Right atrium auricular region (tissue), 2 donors: ENCODE measurements at places on chromosomes 6 and 20. TPM values are rescaled to one million over a fixed set of nuclear protein-coding genes. Genes with fewer than 3 reads are reported as not detected.

DNA sequence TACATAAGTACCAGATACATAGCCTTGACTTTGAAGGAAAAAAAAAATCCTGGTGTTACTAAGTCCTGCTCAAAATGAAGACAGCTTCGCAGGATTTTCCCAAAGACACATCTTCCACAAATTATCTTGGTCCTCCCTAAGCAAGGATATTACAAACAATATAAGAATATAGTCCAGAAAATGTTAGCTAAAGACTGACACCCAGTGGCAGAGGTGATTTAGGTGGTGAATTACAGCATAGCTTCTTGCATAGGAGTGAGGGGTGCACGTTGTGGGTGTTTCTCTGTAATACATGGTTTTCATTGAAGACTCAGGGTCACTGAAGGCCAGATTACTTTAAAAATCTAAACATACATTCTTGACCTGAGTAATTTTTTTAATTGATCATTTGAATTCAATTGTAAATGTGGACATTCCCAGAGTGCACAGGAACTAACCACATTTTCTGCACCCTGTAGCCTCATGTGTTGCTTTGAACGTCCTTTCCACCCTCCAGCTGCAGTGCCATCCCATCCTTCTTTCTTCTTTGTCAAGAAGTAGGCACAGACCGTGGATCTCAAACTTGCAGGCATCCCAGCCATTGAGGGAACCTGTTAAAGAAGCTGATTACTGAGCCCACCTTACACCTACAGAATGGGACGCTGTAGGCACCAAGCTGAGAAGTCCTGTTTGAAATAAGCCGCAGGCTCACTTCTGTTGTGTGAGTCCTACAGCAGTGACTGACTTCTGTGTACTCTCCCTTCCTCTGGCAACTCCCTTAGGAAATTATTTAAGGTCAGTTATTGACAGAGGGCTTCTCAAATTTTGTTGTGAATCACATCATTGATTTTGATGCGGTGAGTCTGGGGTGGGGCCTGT is 102.6 kb downstream of the PERP start:
- no peak overlapping the region for H3K27ac ChIP-seq

- DNase-seq: peak; percentile 74
- H3K36me3 ChIP-seq: no peaks in the 10 kb centered on the region
- H3K27me3 ChIP-seq: no peaks in the 10 kb centered on the region
- peak overlapping the region; percentile 75 for H3K27ac ChIP-seq
- H3K4me3 ChIP-seq: no peak overlapping the region
Observed at GRCh38 chr20:34907616-34908469, 31.4 kb downstream of the ACSS2 start.

DNA sequence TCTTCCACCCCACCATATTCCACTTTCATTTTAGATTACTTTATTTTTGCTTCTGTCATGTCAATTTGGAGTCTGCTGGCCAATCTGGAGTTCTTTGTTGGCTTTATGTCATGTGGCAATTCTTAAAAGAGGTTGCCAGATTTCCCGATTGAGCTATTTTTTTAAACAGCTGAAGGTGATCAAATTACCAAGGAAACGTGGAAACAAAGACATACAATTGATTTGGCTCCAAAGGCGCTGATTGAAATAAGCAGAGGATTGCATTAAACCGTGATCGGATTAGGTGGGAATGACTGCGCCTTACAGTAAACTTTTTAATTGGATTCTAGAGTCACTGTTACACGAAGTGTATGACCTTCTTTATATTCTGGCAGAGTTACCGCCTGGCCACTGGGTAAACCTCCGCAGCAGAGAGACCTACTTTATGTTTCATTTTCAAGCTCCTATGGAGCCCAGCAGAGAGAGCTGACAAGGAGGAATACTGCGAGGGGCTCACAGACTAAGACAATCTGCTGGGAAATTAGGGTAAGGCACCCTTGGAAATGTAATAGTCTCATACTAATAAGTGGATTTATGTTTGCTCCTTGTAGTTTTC is 37.9 kb downstream of the SIM1 start:
- DNase-seq: no peak
- no peaks in the 10 kb centered on the region for H3K36me3 ChIP-seq
- no peak overlapping the region for H3K4me3 ChIP-seq
- H3K27ac ChIP-seq: no peak overlapping the region
- no peaks in the 10 kb centered on the region for H3K27me3 ChIP-seq

- no peak overlapping the region for H3K27ac ChIP-seq
- H3K4me3 ChIP-seq: no peak overlapping the region
- H3K4me1 ChIP-seq: no peaks in the 10 kb centered on the region
- no peak for DNase-seq
- no peaks in the 10 kb centered on the region for H3K27me3 ChIP-seq
- H3K36me3 ChIP-seq: no peaks in the 10 kb centered on the region
Observed at GRCh38 chr6:42710316-42710715, 12.1 kb downstream of the PRPH2 start.

- H3K27ac ChIP-seq: no peak overlapping the region
- H3K36me3 ChIP-seq: no peaks in the 10 kb centered on the region
- H3K27me3 ChIP-seq: no peaks in the 10 kb centered on the region
- no peak overlapping the region for H3K4me3 ChIP-seq
- H3K4me1 ChIP-seq: no peaks in the 10 kb centered on the region
- no peak for DNase-seq
Observed at GRCh38 chr6:4932228-4932903, 71.5 kb downstream of the RPP40 start.

DNA sequence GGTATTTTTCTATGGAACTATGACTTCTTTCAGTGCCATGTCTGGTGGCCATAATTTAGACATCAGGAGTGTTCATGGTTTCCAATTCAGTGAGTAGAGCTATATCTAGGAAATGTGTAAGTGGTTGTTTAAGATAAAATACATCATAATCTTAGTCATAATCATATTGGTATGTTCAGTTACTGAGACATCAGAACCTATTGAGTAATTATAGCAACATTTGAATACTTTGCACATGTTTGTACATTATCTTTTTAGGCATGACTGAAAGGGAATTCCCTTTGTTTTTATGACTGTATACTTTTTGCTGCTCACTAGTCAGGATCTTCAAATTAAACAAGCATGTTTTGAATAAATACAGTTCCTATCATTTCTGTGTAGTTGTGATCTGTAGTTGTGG is 64.0 kb downstream of the STXBP5 start:
- H3K4me3 ChIP-seq: no peak overlapping the region
- no peak overlapping the region for H3K27ac ChIP-seq
- no peaks in the 10 kb centered on the region for H3K27me3 ChIP-seq
- H3K4me1 ChIP-seq: no peaks in the 10 kb centered on the region
- no peak for DNase-seq

DNA sequence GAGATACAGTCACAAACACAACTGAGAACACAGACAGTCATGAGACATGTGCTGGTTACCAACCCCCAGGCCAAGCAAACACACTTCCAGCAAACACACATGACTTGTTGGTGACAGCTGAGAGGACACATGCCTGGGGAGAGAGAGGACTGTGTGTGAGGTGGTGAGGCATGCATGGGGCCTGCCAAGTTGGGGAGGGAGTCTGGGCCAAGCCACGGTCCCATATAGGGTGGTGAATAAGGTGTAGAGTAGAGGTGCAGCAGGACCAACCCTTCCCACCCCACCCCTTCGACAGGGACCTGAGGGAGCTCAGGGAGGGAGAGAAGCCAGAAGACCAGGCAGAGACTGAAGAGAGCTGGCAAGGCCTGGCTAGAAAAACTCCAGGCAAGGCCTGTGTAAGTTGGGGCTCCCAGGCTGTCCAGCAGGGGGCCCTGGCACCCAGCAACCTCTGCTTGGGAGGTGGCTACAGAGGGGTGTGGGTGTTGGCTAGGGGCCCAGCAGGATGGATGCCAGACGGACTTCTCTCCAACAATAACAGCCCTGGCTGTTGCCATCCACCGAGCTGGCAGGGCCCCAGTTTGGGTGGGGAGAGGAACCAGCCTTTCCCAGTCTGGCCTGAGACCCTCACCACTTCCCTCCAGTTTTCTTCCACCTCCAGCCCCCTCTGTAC is 2.0 kb upstream of the SLC29A1 start:
- peak overlapping the region; percentile 18 for H3K4me3 ChIP-seq
- no peaks in the 10 kb centered on the region for H3K27me3 ChIP-seq

DNA sequence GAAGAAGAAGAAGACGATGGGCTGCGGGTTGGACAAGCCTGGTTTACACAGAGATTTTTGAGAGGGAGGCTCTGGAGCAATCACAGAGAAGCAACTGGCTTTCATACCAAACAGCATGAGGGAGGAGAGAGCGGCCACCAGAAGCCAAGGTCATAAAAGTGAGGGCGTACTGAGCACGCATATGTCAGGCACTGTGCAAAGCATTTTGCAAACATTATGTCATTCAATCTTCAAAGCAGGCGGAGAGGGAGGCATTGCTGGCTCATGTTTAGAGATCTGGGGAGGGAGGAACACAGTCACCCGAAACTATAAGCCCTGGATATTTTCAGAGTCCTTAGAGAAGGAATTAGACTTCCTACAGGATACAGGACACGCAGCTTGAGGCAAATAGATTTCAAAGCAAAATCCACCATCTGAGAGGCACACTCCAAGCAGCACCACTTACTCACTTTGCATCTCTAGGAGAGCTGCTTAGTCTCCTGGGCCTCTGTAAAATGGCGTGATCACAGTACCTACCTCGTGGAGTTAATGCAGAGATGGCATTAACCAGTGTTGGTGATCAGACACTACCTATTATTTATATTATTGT is 24.6 kb downstream of the RAMACL start:
- H3K4me3 ChIP-seq: no peak overlapping the region
- H3K4me1 ChIP-seq: peaks cover 39% of the 10 kb centered on the region
- no peaks in the 10 kb centered on the region for H3K27me3 ChIP-seq
- DNase-seq: no peak

DNA sequence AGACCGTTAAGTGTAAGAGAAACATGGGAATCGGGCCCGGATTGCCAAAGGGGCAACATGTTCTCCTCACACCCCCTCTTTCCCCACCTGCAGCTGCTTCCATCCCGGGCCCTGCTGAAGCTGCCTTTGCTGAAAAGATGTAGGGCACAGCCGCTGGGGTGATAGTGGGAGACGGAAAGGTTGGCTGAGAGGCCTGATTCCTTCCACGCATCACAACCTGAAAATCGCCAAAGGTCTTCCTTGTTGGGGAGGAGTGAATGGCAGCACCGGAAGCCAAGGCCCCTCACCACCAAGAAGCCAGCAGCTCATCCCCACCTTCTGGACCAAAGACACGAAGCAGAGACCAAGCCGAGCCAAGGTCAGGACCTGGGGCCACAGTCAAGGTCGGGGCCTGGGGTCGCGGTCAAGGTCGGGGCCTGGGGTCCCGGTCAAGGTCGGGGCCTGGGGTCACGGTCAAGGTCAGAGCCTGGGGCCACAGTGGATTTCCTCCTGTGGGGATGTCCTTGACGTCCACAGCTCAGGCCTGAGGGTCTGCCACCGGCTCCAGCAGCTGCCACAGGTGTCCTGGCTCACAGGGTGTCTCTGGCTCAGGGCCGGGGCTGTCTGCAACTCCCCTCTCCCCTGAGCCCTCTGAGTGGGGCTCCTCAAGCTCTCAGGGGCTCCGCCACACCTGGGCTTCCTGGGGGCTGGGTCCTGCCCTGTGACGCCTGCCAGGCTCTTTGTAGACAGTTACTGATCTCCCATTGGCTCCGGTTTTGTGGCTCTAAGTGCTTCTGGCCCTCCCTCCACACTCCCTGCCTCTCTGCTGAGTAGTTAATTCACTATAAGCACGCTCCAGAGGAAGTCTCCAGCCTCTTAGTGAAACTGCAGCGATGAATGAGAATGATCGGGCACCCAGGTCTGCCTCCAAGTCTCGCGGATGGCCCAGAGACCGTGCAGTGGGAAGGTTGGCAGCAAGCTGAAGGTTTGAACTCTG is 5.5 kb upstream of the CHRNA4 start:
- no peak for DNase-seq
- no peak overlapping the region for H3K27ac ChIP-seq
- H3K27me3 ChIP-seq: no peaks in the 10 kb centered on the region
- no peaks in the 10 kb centered on the region for H3K36me3 ChIP-seq
- H3K4me1 ChIP-seq: no peaks in the 10 kb centered on the region
- no peak overlapping the region for H3K4me3 ChIP-seq

- H3K27me3 ChIP-seq: no peaks in the 10 kb centered on the region
- no peak for DNase-seq
- H3K4me1 ChIP-seq: no peaks in the 10 kb centered on the region
- peaks cover 21% of the 10 kb centered on the region for H3K36me3 ChIP-seq
- H3K4me3 ChIP-seq: no peak overlapping the region
Observed at GRCh38 chr6:17423026-17423425, 29.6 kb downstream of the CAP2 start.

GRCh38 chr6:41781366-41781730 is 766 bp downstream of the PRICKLE4 start:
- no peaks in the 10 kb centered on the region for H3K27me3 ChIP-seq
- DNase-seq: no peak
- H3K4me3 ChIP-seq: peak overlapping the region; percentile 54
- H3K4me1 ChIP-seq: no peaks in the 10 kb centered on the region
- H3K27ac ChIP-seq: peak overlapping the region; percentile 84
- peaks cover 8% of the 10 kb centered on the region for H3K36me3 ChIP-seq

GRCh38 chr6:119255492-119255891 is 94.1 kb downstream of the MAN1A1 start:
- no peaks in the 10 kb centered on the region for H3K4me1 ChIP-seq
- no peak for DNase-seq
- H3K4me3 ChIP-seq: no peak overlapping the region
- no peaks in the 10 kb centered on the region for H3K27me3 ChIP-seq
- no peak overlapping the region for H3K27ac ChIP-seq

GRCh38 chr6:47247227-47247797 is 62.4 kb downstream of the TNFRSF21 start:
- no peak for DNase-seq
- peaks cover 6% of the 10 kb centered on the region for H3K36me3 ChIP-seq
- peaks cover 32% of the 10 kb centered on the region for H3K4me1 ChIP-seq

GRCh38 chr6:90179190-90180169 is 117.2 kb downstream of the BACH2 start:
- DNase-seq: no peak
- H3K27ac ChIP-seq: no peak overlapping the region
- no peaks in the 10 kb centered on the region for H3K27me3 ChIP-seq

GRCh38 chr6:69768664-69769063 is 28.1 kb downstream of the LMBRD1 start:
- DNase-seq: no peak
- no peak overlapping the region for H3K4me3 ChIP-seq
- H3K4me1 ChIP-seq: no peaks in the 10 kb centered on the region
- no peaks in the 10 kb centered on the region for H3K36me3 ChIP-seq
- no peak overlapping the region for H3K27ac ChIP-seq

DNA sequence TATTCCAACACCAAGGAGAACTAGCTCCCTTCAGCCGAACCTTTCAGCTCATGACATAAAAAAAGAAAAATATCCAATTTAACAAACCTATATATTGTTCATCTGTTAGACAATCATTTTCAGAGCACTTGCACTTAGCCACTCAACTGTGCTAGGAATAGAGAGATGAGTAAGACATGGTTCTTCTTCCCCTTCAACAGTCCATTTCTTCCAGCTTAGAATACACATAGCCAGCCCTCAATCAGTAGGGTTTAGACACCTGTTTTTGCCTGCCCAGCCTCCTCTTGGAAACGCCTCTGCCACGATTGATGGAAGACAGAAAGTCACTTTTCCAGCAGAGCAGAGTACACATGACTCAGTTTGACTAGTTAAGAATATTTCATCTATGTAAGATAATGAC is 21.8 kb downstream of the ADNP start:
- no peaks in the 10 kb centered on the region for H3K4me1 ChIP-seq
- no peak for DNase-seq
- H3K27me3 ChIP-seq: no peaks in the 10 kb centered on the region
- H3K27ac ChIP-seq: no peak overlapping the region
- no peak overlapping the region for H3K4me3 ChIP-seq

The FKBP1C gene
- total RNA-seq: 0.35 TPM

The FOXS1 gene
- total RNA-seq: 1.9 TPM

The OVOL2 gene
- not detected for total RNA-seq

The C20orf204 gene
- total RNA-seq: 0.07 TPM

The DNMT3B gene
- 0.44 TPM for total RNA-seq

The KCNK16 gene
- not detected for total RNA-seq

The BIRC7 gene
- not detected for total RNA-seq
